ENCODE measurements at places on chromosomes 11 and 22.

DNA sequence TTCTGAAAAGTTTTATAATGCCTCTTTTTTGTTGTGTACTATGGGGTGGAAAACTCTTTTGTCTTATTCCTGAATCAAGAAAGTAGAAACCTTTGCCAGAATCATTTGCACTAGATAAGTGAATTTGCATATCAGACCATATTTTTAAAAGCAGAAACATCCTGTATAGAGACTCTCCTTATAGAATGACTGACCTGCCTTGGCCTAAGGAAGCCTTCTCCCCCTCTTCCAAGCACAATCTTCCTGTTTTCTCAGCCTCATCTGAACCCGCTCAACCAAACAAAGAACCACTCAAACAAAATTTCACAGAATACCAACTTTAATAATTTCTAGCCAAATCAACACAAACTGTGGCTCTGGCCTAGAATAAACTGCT lies 60.3 kb downstream of the SIK3 start:
- no peak for ATAC-seq

- ATAC-seq: no peak
These were observed 14.8 kb downstream of the OR51E2 start for GRCh38 chr11:4682623-4683419.

GRCh38 chr11:46504817-46505613 lies 88.8 kb downstream of the AMBRA1 start:
- peak; percentile 90 for ATAC-seq

DNA sequence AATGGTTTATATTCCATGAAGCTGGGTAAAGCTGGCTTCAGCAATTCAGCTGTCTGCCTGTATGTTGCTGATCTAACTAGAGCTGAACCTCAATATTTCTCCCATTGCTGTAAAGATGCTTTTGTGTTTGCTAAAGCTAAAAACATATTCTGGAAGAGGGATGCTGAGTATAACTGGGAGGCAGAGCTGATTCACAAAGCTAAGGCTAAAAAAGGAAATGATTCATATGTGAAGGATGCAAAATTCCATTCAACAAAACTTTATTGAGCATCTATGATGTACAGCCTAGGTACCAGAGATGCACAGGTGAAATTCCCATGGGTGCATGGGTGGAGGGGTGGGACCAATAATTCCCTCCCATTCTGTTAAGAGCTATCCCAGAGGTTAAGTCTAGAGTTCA lies 193.9 kb downstream of the KIF18A start:
- no peak for ATAC-seq

GRCh38 chr11:112666253-112666652 lies 295.0 kb upstream of the NCAM1 start:
- ATAC-seq: no peak

DNA sequence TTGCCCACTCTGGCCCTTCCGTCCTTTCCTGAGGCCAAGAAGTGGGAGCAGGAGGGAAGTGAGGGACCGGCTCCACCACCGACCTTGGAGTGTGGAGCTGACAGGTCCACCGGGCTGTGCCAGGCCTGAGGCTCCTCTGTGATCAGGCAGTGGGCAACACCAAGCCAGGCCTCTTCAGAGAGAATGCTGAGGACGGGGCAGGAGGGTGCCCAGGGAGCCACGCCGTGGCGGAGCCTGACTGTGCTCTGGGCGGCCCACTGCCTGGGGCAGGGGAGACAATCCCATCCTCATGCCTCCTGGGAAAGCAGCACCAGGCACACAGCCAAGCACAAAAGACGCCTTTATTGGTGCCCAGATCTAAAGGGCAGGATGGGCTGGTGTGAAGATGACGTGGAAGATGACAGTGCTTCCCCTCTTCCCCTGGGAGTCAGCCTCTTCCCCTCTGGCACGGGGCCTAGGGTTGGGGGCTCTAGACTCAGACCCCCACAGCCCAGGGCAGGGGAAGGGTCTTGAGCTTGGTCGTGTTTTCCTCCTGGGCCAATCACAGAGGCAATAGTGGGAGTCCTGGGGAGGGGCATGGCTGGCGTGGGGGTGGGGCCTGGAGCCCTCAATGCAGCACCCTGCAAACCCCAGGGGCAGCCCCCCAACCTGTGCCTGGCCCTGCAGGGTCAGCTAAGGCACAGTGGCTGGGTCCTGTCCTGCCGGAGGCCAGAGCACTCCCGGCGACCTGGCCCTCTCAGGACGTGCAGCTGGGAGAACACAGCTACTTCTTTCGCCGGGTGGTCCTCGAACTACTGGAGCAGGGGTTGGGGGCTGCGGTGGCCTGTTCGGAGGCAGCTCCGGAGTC lies 4.7 kb downstream of the LMF2 start:
- ATAC-seq: no peak

- ATAC-seq: no peak
These were observed 57.0 kb downstream of the RBFOX2 start for GRCh38 chr22:35971456-35972119.

GRCh38 chr11:85758026-85758425 lies 52.9 kb downstream of the SYTL2 start:
- no peak for ATAC-seq

GRCh38 chr11:19326499-19326898 lies 85.8 kb upstream of the E2F8 start:
- no peak for ATAC-seq

DNA sequence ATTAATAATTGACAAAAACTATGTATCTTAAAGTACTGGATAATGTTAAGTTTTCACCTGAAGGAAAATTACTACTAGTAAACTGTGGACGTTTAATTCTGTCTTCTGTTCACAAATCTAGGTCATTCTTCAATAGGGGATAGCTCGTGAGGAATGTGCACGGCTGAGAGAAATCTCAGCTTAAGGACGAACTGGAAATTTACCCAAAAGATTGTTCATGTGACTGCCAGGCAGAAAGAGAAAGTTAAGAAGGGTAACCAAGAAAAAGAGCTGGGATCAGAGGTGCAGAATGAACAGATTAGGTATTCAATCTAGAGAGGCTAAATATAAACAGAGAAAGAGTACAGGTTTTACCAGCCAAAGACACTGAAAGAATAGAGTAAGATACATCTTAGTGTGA lies 245.3 kb downstream of the CASP12 start:
- ATAC-seq: no peak

DNA sequence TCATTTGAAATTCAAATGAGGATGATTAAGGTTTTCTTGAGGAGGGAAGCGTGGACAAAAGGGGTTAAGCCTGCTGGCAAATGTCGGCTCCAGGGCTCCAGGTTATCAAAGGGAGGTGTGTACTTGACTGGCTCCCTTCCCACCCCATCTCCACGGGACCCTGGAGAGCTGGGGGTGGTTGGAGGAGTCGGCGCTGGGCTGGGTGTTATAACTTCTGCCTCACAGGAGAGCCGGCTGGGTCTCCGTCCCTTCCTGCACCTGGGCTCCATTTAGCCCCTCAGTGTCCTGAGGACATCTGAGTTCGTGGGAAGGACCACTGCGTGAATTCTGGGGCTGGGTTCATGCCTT lies 15.6 kb downstream of the POU2F3 start:
- no peak for ATAC-seq

- ATAC-seq: no peak
These were observed 4.8 kb upstream of the CHKB start for GRCh38 chr22:50587407-50587806.

GRCh38 chr11:7435176-7435575 lies 50.1 kb upstream of the OLFML1 start:
- ATAC-seq: no peak

DNA sequence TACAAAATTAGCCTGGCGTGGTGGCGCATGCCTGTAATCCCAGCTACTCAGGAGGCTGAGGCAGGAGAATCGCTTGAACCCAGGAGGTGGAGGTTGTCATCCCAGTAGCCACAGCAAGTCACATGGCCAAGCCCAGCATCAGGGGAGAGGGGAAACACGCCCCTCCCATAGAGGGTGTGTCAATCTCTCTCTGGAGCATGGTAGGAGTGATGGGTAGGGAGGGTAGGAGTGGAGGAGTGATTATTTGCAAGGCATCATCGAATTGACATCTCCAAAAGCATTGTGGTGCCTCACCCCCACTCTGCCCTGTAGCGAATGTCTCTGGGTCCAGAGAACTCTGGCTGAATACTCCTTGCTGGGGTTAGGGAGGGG lies 6.1 kb upstream of the SSTR3 start:
- ATAC-seq: no peak

DNA sequence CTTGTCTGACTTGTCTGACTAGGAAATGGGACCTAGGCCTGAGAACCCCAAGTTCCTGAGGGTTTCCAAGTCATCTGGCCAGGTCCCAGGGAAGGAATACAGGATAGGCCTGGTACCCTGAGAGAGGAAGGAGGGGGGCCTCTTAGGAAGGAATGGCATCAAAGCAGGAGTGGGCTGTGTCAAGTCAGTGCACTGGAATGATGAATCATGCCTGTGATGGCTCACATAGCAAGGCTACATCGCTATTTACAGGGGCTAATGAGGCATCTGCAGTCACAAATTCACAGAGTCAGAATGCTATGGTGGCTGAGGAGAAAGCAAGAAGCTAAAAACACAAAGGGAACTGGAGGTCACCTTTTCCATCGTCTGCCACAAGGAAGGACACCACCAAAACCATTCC lies 247.3 kb downstream of the NXPE2 start:
- no peak for ATAC-seq

- ATAC-seq: peak; percentile 82
These were observed 15.4 kb downstream of the ARFGAP2 start for GRCh38 chr11:47161134-47161854.

DNA sequence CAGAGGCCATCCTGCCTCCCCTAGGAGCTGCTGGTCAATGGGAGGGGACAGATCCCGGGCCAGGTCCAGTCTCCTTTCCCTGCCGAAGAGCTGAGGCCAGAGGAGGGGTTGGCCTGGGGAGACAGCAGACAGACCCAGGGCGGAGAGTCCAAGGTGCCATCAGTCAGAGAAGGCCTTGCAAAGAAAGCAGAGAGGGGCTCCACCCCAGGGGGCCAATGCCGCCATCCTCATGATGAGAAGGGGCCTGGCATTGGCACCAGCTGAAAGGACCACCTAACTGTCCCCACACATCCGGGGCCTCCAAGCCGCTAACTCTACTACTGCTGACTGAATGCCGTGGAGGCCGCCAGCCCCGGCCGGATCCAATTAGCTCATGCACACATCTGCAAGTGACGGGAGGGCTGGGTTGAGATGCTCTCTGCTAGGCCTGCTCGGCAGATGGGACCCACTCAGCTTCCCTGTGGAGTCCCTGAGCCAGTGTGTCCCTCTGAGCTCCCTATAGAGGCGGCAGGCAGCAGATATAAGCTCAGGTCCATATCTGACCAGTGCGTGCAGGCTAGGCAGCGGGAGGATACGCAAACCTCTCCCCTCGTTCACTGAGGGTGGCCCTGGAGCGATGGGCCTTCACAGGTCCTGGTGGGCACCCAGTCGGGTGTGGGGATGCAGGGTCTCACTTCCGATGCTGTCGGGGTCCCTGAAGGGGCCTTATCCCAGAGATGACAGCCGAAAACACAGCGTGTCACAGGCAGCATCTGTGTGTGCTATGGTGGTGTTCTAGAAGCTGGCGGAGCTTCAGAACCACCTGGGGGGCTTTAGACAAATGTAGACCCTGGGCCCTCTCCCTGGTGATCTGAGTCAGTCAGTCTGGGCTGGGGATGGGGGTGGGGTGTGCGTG lies 183.9 kb downstream of the CTTN start:
- ATAC-seq: no peak

- ATAC-seq: no peak
These were observed 2.8 kb downstream of the CEP57 start for GRCh38 chr11:95793116-95793515.

DNA sequence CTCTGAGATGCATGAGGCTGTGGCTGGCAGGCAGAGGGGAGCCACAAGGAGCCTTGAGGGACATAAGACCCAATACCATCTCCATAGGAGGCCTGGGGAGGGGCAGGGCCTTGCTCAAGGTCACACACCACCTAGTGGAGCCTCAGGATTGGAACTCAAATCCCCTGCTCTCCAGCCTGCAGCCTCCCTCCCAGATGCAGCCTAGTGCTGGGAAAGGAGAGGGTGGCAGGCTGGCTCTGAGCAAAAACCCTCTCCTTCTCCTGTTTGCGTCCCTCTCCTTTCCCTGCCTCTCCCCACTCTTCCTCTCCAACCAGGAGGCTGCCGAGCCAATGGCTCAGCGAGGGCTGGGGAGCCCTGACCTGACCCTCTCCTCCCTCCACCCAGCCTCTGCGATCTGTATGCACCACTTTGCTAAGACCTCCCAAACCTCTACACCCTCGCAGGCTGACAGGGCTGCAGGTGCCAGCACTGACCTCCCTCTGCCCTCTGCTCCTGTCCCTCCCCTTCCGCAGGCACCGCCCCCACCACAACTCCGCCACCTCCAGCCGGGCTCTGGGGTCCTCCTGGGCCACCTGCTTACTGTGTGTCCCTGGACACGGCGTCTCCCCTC lies 14.7 kb downstream of the IGLL1 start:
- peak; percentile 12 for ATAC-seq

- ATAC-seq: no peak
These were observed 5.6 kb downstream of the PVALB start for GRCh38 chr22:36811094-36811800.

DNA sequence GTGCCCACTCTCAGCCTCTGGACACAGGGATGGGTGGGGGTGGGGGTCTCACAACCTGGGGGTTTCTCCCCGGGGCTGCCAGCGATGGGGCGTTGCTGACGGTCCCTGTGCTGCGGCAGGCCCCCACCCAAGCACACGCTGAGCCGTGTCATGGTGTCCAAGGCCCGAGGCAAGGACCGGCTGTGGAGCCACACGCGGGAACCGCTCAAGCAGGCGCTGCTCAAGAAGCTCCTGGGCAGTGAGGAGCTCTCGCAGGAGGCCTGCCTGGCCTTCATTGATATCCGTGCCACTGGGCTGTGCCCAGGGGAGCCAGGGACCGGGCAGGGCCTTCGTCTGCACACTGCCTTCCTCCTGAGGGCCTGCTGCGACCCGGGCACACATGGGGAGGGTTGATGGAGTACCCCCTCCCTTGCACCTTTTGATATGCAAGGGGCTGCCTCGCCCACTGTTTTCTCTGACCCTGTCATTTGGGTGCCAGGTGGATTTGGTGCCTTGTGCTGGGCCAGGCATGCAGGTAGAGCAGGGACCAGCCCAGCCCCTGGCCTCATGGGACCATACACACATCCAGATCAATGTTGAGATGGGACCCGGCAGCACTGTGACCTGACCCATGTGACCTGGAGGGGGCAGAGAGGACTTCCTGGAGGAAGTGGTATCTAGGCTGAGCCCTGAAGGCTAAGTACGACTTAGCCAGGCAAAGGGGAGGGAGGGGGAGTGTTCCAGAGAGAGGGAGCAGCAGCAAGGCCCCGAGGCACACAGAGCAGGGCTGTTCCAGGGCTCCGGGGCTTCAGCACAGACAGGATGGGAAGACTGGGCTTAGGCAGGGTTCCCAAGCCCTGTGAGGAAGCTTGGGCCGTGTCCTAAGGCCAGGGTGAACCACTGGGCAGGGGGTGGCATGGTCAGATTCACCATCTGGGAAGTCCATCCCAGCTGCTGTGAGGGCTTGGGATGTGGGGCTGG lies 75.2 kb downstream of the MYO7A start:
- ATAC-seq: no peak
